Midbrain (tissue), 1 donor: ENCODE measurements at places on chromosomes 1 and 21.
A peak's percentile ranks its signal among the peaks of the same experiment; 100 is the strongest.

DNA sequence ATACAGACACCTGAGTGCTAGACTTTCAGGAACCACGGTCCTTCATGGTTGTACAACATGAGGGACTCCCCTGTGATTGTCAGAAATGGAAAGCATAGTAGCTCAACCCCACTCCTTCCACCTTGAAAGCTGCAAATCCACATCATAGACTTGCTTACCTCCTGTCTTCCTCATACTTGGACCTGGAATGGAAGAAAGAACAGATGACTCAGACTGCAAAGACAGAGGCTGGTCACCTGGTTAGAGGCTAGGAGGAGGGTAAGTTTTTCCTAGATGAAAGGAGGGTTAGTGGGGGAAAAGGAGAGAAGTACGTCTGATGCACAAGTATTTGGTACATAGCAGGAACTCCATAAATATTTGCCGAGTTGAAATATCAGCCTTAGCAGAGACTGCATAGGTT, 37.2 kb downstream of the LRRC71 start:
- no peak for DNase-seq

GRCh38 chr1:200905411-200906052, 10.8 kb downstream of the INAVA start:
- no peak for DNase-seq

DNA sequence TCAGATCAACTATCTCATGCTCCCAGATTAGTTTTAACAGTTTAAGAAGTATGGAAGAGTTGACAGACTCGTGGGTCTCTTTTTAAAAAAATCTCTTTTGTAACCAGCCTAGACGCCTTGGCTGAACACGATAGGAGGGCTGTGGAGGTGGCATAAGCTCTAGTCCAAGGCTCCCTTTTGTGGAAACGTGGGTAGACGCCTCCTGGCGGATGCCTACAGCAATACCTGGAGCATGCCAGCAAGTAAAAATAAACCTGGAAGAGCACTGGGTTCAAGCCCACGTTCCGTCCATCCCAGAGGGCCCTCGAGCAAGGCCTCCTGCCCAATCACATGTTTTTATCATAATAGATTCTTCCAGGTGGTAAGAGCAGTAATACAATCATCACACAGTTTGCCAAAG, 87.9 kb downstream of the RGS7 start:
- DNase-seq = no peak

GRCh38 chr1:36411674-36412648, 14.3 kb upstream of the LSM10 start:
- DNase-seq = no peak

GRCh38 chr21:29235714-29236197, 63.0 kb upstream of the BACH1 start:
- DNase-seq = no peak

DNA sequence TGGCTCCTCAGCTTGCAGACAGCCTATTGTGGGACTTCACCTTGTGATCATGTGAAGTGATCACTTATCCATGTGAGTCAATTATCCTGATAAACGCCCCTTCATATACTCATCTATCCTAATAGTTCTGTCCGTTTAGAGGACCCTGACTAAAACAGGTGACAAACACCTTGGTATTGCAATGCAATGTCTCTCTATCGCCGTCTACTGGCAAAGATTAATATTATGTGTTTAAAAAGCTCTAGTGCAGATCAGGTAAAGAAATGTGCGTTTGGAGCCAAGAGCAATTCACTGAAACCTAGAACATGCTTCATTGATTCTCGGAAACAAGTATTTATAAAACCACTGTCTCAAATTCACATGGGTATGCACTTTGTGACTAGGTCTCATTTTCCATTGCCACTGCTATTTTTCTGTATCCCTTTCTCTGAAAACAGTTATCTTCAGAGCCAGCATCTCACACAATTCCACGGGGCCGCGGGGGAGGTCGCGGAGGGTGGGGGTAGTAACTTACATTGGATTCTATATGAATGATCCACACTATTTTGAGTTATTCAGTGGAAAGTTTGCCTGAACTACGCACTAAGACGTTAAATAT, 554.6 kb upstream of the NCAM2 start:
- DNase-seq = no peak

DNA sequence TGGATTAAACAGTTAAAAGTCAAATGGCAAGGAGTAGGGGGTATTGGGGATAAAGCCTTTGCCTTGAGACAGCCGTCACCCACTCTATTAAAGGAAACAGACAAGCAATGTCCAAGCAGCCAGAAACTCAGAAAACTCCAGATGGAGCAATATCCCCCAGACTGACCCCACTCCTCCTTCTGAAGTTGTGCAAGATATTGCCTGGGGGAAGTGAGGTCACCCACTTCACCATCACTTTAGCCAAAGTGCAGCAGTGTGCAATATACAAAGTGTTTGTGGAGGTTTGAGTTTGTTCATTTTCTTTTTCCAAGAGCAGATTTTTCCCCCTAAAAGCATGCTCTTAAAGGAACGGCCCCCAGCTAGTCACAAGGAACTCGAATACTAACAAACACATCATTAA, 125.1 kb downstream of the ETS2 start:
- peak; percentile 7 for DNase-seq

DNA sequence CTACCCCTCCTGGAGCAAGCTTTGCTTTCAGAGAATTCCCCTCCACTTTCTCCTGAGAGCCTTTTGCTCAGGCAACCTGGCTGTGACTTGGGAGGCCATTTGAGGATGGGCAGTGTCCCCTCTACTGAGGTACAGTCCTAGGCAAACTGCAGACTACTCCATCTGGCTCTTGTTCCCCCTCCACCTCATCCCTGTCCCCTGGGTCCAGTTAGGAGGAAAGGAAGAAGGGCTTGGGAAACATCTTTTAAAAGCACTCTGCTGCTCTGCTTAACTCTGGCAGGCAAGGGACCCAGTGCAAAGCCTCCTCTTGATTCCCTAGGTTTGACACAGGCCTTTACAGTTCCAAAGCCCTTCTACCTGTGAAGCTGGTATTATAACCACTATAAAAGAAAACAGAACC, 108.2 kb downstream of the NAV1 start:
- no peak for DNase-seq

- no peak for DNase-seq
Observed at GRCh38 chr1:51636191-51636590, 19.3 kb downstream of the OSBPL9 start.

DNA sequence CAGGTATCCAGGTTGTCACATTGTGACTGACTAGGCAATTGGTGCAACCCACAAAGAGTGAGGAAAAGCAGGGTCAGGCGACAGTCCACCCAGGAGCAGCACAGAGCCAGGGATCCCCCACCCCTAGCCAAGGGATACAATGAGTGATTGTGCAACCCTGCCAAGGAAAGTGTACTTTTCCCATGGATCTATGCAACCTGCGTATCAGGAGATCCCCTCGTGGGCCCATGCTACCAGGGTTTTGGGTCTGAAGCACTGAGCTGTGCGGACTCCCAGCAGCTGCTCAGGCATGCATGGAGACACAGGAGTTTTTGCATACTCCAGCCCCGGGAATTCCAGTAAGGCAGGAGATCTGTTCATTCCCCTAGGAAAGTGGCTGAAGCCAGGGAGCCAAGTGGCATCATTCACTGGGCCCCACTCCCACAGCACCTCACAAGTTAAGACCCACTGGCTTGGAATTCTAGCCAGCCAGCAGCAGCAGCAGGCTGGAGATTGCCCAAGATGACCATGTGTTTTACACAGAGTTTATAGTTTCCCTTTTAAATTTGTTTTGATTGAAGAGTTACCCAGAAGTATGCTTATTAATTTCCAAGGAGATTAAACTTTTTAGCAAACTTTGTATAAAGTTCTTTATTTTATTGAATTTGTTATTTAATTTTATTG, 136.0 kb downstream of the LTN1 start:
- DNase-seq = peak; percentile 5

- no peak for DNase-seq
Observed at GRCh38 chr1:205492201-205492667, 12.2 kb upstream of the CDK18 start.

GRCh38 chr1:236602171-236602570, 2.1 kb downstream of the HEATR1 start:
- no peak for DNase-seq

- DNase-seq = no peak
Observed at GRCh38 chr21:45537746-45538291, 4.4 kb downstream of the SLC19A1 start.

DNA sequence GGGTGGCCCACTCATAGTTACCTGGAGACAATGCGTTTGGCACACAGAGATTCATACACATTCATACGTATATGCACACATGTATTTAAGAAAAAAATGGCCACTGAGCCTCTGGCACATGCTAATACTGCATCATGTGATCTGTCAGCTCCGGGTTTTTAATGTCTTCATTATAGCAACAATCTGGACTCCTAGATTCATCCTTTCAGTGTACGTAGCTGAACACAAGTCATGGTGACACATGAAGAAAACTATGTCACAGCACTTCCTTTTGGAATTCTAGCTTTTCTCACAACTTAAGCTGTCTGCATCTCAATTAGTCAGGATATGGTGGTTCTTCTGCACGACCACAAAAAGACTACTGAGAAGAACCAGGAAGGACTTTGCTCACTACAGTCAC, 24.7 kb downstream of the HSF2BP start:
- no peak for DNase-seq

GRCh38 chr1:110239441-110240430, 29.6 kb downstream of the KCNC4 start:
- DNase-seq = no peak

DNA sequence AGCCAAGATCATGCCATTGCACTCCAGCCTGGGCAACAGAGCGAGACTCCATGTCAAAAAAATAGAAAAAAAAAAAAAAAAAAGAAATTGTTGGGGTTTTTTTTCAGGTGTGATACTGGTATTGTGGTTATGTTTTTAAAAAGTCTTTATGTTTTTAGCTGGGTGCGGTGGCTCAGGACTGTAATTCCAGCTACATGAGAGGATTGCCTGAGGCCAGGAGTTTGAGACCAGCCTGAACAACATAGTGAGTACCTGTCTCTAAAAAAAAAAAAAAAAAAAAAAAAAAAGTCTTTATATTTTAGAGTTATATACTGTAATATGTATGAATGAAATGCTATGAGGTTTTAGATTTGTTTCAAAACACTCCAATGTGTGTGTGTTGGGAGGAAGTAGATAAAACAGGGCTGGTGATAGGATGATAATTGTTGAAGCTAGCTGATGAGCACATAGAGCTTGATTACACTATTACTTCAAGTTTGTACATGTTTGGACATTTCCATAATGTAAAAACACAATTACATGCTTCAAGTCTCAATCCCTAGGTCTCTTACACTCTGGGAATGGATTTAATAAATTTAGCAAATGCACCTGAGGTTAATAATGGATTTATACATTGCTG, 30.2 kb upstream of the ATP5PO start:
- DNase-seq = no peak

GRCh38 chr21:46284733-46285132, 678 bp downstream of the MCM3AP start:
- DNase-seq = no peak

- no peak for DNase-seq
Observed at GRCh38 chr1:15620155-15620545, 2.9 kb downstream of the DDI2 start.

- DNase-seq = no peak
Observed at GRCh38 chr1:208127284-208127683, 116.9 kb downstream of the PLXNA2 start.

DNA sequence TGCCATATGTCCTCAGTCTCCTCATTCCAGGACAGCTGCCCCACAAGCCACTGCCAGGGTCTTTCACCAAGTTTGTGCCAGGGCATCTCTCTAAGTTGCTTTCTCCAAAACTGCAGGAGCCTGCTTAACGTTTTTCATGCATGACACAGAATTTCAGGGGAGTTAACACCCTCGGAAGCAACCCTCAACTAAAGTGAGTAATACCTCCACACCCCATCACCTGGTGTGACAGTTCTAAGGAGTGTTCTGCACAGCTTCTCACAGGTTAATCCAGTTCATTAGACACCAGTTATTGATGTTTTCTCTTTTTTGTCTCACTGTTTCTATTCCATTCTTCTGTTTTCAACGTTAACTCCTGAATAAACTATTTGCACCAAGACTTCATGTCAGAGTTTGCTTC, 115.0 kb downstream of the BACH1 start:
- DNase-seq = no peak

GRCh38 chr1:160569806-160570205, 9.5 kb downstream of the CD84 start:
- no peak for DNase-seq

DNA sequence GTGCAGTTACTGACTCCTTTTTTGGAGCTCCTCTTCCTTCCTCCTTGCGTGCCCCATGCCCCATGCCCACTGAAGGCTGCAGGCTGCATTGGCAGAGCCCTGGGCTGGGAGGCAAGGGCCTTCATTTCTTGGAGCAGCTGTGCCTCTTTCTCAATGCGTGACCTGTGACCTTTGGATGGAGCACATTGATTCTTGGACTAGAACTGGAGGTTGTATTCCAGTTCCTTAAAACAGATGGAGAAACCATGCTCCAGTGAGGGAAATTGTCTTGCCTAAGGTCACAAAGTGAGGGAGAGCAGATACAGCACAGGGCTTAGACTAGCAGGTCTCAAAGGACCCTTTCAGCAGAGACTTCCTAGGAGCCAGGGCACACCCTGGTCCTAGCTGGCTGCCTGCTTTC, 9.0 kb downstream of the TMEM269 start:
- no peak for DNase-seq

- no peak for DNase-seq
Observed at GRCh38 chr1:90308421-90308820, 313.5 kb downstream of the ZNF326 start.

DNA sequence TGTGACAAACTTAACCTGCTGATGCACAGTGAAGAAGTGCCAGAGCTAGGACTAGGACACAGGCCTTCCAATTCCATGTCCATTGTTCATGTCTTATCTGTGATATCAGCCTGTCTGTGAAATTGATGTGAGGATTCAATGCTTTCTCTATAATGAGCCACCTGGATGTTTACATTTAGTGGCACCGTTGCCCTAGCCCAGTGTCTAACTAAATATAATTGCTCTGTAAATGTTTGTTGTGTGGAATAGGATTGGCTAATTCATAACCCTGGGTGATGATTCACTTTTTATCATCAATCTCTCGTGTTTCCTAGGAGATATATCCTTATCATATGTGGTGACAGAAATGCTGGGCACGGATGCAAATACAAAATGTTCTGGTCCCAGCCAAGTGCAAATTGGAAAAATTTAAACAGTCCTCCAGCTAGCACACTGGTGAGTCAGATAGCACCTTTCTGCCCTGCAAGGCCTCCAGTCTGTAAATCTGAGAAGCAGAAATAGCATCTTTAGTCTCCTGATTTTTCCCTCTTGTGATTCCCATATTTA, 46.9 kb upstream of the GNG12 start:
- no peak for DNase-seq

GRCh38 chr1:157776971-157777391, at the start of gene FCRL2:
Gene FCRL2 (minus strand): TSS chr1:157777132. CDS start chr1:157777073, 59 bp downstream.
- DNase-seq = no peak
